ENCODE measurements at places on chromosomes 2 and 18.

GRCh38 chr2:28348921-28349320 is 43.7 kb upstream of the FOSL2 start:
- DNase-seq: no peak

- peak; percentile 99 for DNase-seq
Observed at GRCh38 chr2:133755480-133756300, 187.4 kb upstream of the NCKAP5 start.

- peak; percentile 66 for DNase-seq
Observed at GRCh38 chr18:623761-624620, 27.2 kb downstream of the CLUL1 start.

DNA sequence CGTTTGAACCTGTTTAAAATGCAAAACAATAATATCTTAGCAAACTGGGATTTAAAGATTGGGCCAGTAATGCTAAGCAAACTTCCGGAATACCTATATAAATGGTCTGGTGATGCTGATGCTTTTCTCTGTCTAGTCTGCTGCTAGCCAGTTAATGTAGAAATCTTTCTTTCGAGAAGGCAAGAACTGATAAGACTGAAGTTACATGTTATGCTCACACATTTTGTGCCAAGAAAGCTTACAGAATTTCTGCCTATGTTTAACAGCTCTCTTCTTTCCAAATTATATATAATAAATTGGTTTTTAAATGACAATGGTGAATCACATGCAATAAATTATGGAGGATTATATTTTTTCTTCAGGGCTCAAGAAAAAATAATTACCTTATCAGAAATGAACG is 37.9 kb downstream of the GCA start:
- no peak for DNase-seq

GRCh38 chr18:62844850-62845643 is 129.7 kb downstream of the PHLPP1 start:
- DNase-seq: no peak

DNA sequence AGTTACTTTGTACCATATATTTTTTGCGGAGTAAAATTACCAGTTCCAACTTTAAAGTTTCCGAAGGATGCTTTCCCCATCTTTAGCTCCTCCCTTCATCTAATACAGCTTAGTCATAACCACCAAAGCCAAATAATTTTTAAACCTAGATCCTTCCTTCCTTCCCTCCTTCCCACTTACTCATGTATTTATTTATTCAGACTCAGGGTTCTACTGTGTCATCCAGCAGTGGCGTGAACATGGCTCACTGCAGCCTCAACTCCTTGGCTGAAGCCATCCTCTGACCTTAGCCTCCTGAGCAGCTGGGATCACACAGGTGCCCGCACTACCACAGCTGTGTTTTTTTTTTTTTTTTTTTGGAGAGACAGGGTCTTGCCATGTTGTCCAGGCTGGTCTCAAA is 4.4 kb downstream of the LPIN2 start:
- peak; percentile 72 for DNase-seq

DNA sequence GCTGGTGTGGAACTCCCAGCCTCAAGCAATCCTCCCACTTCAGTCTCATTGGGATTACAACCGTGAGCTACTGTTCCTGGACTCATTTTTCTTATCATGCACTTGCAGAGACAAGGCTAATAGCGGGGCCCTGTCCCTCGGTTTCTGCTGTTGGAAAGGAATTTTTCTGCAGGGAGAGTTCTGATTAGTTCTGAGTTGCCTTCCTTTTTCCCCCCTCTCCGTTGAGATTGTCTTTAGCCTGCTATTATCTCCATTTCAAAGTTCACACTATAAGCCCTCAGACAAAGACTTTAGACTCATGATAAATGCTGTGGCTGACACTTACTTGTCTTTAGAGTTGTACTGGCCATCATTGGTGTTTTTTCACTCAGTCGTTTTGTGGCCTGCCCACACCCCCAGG is 97.2 kb downstream of the NCOA1 start:
- DNase-seq: no peak

- no peak for DNase-seq
Observed at GRCh38 chr2:127425540-127426490, 7.6 kb downstream of the PROC start.

DNA sequence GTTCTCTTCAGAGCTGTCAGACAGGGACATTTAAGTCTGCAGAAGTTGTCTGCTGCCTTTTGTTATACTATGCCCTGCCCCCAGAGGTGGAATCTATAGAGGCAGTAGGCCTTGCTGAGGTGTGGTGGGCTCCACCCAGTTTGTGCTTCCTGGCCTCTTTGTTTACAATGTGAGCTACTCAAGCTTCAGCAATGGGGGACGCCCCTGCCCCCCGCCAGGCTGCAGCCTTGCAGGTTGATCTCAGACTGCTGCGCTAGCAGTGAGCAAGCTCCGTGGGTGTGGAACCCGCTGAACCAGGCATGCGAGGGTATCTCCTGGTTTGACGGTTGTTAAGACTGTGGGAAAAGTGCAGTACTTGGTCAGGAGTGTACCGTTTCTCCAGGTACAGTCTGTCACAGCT is 24.0 kb upstream of the PAIP2B start:
- DNase-seq: no peak

- DNase-seq: no peak
Observed at GRCh38 chr18:45891806-45892205, 66.3 kb downstream of the SIGLEC15 start.

DNA sequence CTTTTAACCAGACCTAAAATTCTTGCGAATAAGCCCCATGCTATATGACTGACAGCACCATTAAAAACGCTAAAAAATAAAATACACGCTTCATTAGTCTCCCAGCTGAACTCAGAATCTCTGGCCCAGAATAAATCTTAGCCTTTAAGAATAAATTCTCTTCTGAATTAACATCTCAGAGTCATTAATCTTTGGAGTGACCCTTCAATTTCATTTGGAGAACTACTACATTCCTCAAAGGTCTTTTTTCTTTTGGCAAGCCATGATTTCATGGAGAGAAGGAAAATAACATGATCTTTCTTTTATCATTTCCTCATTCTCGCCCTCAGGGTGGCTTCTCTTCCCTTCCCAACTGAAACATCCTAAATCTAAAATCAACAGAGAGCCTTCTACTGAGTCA is 259.0 kb downstream of the AFF3 start:
- DNase-seq: peak; percentile 55

- no peak for DNase-seq
Observed at GRCh38 chr2:202808754-202809153, 62.8 kb downstream of the ICA1L start.

DNA sequence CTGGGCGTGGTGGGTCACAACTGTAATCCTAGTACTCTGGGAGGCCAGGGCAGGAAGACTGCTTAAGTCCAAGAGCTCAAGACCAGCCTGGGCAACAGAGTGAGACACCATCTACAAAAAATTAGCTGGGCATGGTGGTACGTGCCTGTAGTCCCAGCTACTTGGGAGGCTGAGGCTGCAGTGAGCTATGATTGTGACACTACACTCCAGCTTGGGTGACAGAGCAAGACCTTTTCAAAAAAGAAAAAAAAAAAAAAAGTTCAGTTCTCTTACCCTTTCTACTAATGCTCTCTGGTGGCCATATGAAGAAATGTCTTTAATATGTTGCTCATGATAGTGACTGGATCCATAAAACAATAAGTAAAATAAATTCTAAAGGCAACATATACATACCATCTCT is 14.9 kb downstream of the TYW5 start:
- peak; percentile 30 for DNase-seq

GRCh38 chr2:200787351-200788120 is 24.2 kb upstream of the BZW1 start:
- peak; percentile 82 for DNase-seq

- DNase-seq: peak; percentile 22
Observed at GRCh38 chr2:190469771-190470170, 61.6 kb downstream of the MFSD6 start.

GRCh38 chr2:165120740-165121467 is 82.9 kb downstream of the SCN3A start:
- DNase-seq: no peak

DNA sequence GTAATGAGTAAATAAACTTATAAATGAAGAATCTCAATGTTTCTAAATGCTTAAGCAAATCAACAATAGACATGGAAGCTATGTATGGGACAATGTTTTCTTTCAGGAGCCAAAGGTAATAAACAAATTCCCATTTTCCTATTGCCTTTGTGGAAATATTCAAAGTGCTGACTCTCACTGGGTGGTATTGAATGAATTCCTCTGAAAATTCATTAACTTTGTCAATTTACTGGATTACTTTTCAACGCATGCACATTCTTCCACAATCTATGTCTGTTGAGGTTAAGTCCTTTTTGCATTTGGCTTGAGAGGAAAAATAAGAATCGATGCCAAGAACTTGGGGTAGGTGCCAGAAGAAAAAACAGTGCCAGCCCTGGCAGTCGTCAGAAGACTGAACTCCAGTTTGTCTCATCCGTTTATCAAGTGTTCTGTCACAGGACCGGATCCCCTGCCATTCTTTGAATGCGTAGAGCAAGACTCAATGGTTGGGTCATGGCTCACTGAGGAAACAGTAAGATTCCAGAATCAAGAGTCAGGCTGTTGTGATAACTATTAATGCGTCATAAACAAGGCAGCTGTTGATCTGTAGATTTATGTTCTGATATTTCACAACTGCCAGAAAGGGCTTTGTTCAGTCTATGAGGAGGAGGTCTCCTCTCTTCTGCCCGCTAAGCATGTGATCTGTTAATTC is 133.3 kb downstream of the GFPT1 start:
- peak; percentile 96 for DNase-seq

- no peak for DNase-seq
Observed at GRCh38 chr2:222232839-222233238, 66.0 kb downstream of the PAX3 start.

GRCh38 chr2:55338268-55338667 is 69.2 kb upstream of the MTIF2 start:
- peak; percentile 40 for DNase-seq

- DNase-seq: no peak
Observed at GRCh38 chr2:134411279-134411827, 157.5 kb downstream of the MGAT5 start.

DNA sequence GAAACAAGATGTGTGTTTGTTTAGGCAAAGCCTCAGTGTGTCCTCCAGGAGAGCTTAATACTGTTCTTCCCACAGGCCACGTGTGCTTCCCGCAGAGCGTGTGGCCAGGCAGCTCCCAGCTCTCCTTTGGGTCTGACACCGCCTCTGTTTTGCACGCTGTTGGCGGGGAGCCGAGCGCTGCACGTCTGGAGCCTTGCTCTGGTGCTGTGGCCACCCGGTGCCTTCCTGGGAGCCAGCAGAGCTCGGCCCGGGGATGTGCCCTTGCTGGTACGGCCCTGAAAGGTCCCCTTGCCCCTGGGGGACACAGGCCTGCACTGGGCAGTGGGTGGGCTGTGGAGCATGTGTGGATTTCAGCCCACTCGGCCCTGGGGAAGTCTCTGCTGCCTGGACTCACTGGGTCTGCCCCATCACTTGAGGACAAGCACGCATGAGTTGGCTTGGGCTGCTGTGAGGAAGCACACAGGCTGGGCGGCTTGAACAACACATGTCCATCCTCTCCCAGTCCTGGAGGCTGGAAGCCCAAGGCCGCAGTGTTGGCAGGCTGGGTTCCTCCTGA is 160.7 kb upstream of the HDAC4 start:
- DNase-seq: peak; percentile 57

GRCh38 chr18:56716692-56717146 is 65.6 kb downstream of the WDR7 start:
- peak; percentile 5 for DNase-seq

GRCh38 chr2:131588152-131588873 is 60.6 kb downstream of the CCDC74A start:
- DNase-seq: no peak

DNA sequence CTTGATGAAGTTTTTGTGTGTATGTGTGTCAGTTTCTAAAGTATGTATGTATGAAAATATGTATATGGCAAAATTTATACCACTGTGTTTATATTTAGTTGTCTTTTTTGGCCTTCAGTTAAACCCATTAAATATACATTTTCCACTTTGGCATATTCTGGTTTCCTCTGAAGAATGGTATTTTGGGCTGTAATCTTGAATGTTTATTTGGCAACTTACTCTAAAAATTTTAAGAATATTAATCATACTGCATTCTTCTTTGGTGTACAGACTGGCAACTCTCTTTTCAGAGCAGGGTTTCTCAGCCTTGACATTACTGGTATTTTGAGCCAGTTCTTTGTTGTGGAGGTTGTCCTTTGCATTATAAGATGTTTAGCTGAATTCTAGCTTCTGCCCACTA is 27.9 kb upstream of the CCBE1 start:
- peak; percentile 83 for DNase-seq

GRCh38 chr2:148853458-148853857 is 21.6 kb upstream of the KIF5C start:
- DNase-seq: no peak

- peak; percentile 62 for DNase-seq
Observed at GRCh38 chr2:174717273-174717672, 47.0 kb downstream of the CHRNA1 start.

DNA sequence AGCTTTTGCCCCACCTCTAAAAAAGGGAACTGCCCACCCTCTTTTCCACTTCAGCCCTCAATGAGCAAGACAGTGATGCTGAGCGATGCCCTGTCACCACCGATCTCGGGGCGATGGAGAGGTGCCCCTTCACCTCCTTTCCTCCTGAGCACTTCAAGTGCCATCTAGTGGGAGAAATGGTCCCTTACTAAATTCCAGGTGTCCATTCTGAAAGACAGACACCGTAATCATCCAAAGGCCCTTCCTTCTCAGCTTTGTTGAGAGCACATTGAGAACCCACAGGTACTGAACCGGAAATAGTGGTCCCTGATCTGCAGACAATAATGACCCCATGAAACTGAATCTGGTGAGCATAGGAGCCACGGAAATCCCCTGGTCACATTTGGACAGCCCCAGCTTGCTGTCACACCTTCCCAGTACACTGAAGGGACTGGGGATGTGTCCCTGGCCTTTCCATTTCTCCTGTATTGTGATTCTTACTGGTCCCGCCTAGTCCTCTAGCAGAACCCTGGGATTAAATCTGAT is 38.5 kb downstream of the KCTD18 start:
- DNase-seq: peak; percentile 34

DNA sequence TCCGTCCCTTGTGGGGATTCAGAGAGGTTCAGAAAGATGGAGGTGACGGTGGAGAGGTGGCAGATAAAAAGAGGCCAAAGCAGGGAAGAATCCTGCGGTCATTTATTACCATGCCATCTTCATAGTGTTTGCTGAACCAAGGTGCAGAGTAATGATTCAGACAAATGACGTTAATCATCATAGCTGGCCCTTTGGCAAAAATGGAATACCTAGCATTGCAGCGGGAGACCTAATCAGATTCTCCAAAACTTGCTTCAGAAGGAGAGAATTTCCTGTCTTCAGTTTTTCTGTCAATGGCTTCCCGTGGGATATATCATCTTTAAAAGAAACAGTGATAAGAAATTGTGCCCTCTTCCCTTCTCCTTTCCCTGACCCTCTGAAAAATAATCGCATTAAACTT is 175.4 kb downstream of the PTGR3 start:
- no peak for DNase-seq

DNA sequence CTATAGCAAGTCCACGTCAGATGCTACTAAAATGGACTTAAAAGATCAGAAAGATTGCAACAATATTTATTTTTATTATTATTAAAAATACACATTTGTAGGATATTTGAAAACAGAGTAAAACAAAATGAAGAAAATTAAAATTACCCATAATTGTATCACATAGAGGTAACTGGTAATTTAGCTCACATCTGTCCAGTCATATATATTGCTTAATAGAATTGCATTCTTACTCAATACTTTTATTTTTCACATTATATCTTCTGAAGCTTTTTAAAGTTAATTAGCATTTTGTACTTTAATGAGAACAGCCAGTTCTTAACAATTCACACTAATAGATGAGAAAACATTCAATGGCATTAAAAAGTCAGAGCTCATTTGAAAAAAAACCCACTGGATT is 11.5 kb upstream of the RNF144A start:
- DNase-seq: no peak

GRCh38 chr2:28435241-28435640 is 42.6 kb downstream of the FOSL2 start:
- DNase-seq: no peak

Measured in fibroblast of skin of scalp (primary cell).